ENCODE measurements at places on chromosomes 2 and 18.
A peak's percentile ranks its signal among the peaks of the same experiment; 100 is the strongest.

- peak; percentile 38 for DNase-seq
Observed at GRCh38 chr2:7427293-7428060, 510.3 kb downstream of the RNF144A start.

- no peak for DNase-seq
Observed at GRCh38 chr2:150165988-150166312, 321.5 kb downstream of the RND3 start.

GRCh38 chr2:236273126-236273525 is 8.9 kb upstream of the ASB18 start:
- no peak for DNase-seq

DNA sequence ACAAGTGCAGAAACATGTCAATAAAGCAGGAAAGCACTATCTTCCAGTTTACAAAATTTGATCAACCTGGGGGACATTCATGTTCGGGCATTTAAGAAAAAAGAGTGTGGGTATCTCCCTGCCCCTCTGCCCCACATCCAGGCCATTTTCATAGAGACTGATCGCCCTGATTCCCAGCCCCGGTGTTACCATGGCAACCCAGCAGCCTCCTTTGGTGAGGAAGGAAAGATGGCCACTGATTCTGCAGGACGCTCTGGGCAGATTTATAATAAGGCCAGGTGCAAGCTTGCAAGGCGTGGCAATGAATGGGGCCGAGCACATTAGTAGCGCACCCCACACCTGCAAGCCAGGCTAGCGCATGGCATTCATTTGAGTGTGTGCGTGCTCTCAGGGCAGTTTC is 36.7 kb upstream of the ARL4C start:
- no peak for DNase-seq

GRCh38 chr2:149877074-149877473 is 289.5 kb upstream of the MMADHC start:
- no peak for DNase-seq

DNA sequence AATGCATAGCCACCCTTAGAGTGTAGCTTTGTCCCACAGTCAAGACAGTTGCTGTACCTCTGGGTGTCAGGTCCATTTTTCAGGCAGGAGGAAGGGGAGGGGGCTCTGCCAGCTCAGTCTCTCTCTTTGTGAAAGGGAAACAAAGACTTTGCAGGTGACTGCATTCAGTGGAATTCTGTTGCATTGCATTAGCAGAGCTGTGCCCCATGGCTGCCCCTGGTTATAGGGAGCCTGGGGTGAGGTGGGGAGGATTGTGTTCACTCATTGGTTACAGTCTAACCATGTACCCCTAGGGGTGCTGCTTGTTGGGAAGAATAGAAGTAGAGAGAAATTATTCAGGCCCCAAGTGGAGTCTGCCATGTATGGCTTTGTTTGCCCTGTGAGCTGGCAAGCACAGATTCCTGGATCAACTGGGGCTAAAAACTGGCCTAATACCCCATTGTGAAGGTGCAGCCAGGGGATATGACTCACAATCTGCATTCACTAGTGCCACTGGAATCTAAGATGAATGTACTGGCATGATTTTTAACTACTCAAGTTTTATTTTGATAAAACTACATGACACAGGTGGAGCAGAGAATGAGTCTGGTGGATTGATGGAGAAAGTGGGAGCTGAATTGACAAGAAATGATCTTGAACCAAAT is 118.4 kb downstream of the SH3BP4 start:
- DNase-seq: no peak

DNA sequence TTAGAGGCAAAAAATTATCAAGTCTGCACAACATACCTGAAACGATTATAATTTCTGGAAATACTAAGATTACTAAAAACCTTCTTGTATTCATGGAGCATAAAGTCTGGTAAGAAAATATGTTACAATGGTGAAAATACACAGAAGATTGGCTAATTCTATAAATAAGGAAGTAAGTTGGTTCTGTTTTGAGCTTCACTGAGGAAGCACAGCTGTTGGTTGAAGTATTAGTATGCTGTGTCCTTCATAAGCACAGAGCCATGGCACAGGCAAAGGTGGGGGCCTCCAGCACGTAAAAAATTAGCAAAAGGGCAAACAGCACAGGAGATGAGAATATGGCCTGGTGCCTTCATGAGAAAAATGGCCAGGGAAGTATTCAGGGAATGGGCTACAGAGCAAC is 40.4 kb upstream of the ANKRD62 start:
- DNase-seq: no peak

GRCh38 chr18:78213361-78213994 is 766.1 kb upstream of the SALL3 start:
- no peak for DNase-seq

GRCh38 chr2:8514796-8515758 is 166.8 kb upstream of the ID2 start:
- no peak for DNase-seq

GRCh38 chr18:3402982-3403451 is 47.0 kb upstream of the TGIF1 start:
- no peak for DNase-seq

GRCh38 chr18:31685097-31686082 is 1.0 kb upstream of the B4GALT6 start:
- DNase-seq: peak; percentile 74

DNA sequence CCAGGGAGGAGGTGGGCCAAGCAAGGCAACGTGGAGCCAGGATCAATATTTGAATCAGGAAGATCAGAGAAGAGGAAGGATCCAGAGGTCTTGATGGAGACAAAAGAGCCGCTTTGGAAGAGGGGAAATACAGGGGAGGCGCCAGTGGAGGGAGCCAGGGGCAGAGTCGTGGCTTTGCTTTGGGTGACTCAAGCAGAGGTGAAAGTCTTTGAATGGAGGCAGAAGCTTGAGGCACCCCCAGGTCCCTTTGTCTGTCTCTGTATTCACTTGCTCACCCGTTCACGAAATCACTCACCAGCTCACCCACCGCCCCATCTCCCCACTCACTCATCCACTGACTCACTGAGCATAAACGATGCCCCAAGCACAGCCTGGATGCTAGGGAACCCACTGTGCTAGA is 134.1 kb downstream of the ACOXL start:
- no peak for DNase-seq

DNA sequence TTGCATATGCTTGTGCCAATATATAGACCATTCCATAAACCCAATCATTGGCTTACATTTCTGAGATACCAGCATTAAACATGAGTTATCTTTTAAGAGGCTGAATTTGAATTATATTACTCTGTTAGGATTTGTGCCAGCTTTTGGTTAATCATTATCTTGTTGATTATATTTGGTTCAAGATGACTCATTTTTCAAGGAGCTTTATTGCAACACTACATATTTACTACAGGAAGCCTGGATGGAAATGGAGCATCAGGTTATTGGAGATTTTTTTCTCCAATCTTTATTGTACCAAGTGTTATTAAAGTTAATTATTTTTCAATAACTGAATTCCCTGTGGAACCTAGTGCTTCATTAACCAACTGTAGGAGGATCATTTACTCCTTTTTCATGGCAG is 26.4 kb downstream of the EML4 start:
- DNase-seq: no peak

DNA sequence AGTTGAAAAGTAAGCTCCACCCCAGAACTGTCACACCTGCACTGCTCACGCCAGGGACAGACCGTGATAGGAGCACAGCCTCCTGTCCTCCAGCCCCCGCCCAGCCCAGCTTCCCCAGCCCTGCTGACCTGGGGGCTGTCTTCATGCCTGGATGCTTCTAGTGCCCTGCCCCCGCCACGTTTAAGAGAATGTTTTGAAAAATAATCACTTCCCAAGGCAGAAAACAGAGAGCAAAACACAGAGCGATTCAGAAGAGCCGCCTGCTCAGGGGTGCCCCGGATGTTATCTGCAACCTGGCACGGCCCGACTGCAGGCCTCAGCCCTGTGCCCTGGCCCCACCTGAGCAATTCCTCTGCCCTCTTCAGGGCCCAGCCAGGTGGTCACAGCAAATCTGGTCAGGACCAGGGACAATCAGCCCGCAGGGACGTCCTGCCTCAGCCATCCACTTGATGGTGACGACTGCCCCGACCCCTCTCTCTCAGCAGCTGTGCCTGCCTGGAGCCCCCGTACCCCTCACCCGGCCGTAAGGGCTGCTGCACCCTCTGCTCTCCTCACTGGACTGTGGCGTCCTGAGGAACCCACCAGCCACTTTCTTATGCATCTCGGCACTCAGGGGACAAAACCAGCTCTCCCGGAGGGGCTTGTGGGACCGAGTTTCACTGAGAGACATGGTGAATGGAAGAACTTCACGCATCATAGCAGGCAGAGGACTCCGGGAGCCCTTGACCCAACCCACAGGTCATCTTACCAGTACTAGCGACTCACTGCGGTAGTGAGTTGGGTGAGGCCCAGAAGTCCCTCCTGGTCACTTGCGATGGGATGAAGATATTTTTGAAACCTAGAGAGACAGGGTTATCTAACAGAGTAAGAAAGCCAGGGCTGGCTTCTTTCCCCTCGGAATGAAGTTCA is 30.2 kb downstream of the ADI1 start:
- DNase-seq: no peak

DNA sequence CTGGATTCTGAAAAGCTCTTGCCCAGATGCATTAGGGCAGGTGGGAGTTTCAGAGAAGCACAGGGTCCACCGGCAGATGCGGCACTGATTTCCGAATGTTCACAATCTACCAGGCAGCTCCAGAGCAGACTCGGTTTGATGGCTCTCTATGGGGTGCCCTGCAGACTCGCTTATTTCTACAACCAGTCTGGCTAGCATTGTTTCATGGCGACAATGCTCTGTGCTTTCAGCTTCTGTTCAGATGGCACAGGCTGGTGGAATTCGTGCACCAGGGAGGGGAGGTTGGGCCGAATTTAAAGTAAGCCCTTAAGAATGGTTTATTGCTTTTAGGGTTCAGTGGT is 9.9 kb downstream of the MYT1L start:
- no peak for DNase-seq

DNA sequence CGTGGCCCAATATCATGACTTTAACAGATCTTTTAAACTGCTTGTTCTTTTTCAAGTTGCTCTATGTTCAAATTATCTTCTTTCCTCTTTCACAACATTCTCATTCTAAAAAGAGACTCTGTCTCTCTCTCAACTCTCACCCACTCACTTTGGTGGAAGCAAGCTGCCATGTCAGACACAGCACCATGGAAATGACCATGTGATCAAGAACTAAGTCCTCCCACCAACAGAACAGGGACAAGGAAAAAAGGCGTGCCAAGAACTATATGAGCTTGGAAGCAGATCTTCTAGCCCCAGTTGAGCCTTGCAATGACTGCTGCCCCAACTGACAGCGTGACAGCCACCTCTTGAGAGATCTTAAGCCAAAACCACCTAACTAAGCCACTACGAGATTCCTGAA is 23.9 kb downstream of the BAZ2B start:
- DNase-seq: no peak

DNA sequence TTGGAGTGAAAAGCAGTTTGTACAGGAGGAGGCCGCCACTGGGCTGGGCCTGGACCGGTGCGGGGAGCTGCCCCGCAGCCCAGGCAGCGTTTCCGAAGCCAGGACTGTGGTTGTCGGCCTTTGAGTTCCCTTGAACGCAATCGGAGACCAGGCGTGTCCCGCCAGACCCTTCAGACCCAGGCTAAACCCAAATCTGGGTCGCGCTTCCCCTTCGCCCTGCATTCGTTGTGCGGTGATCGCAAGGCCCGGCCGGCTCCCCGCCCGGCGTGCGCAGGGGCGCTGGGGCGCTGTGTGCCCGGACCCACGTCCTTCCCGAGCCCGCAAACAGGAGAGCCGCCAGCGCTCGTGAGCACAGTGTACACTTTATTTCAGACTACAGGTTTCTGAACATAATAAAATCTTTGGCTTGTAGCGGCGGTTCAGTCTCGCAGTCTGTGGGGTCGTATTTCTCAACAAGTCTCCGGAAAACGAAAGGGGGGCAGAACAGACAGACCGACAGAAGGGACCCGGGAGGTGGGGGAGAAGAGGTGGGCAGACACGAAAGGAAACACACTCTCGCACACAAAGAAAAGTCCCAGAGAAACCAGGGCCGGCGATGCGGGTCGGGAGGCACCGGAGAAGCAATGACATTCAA is 5.5 kb downstream of the EN1 start:
- no peak for DNase-seq

DNA sequence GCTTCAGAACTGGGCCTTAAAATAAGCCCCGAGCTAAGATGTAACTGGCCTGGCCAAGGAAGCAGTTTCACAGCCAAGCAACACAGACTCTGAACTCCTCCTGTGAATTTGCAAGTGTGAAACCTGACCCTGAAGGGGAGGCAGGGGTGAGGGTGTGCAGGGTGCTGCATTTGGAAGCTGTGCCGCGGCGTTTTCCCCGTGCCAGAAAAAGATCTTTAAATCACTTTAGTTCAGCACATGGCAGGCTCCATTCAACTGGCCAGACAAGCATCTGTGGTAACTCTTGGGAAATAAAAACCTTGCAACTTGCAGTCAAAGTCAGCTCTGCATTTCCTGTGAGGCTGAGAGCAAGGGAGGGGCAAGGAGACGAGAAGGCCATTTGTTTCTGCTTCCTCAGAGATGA is 209.3 kb upstream of the SOX11 start:
- DNase-seq: no peak

DNA sequence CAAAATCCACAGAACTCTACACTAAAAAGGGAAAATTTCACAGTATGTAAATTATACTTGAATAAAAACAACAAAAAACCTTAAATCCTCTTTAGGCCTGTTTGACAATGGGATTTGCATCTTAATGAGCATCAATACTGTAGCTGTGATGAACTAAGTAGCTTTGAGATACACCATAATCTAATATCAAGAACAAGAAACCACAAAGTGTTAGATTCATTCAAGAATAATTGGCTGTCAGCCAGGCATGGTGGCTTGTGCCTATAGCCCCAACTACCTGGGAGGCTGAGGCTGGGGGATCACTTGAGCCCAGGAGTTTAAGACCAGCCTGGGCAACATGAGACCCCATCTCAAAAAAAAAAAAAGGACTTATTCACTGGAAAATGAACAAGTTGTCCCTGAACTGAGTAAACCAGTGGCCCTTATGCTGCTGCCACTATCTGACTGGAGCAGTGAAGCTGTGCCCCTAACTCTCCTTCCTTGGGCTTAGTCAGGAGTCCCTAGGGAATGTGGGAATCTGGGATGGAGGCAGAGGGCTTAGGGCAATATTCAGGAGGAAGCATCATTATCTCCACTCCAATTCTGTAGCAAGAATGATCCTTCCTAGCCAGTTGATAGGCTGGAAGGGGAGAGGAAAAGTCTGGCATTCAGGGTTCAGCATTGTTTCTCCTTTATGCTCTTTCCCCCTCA is 88.5 kb downstream of the PRKCE start:
- DNase-seq: no peak

- DNase-seq: no peak
Observed at GRCh38 chr18:44889111-44889510, 208.4 kb downstream of the SETBP1 start.

- DNase-seq: no peak
Observed at GRCh38 chr18:59718464-59719157, 21.4 kb upstream of the CCBE1 start.

- no peak for DNase-seq
Observed at GRCh38 chr2:101278925-101279324, 26.2 kb downstream of the CNOT11 start.

GRCh38 chr2:174692256-174692919 is 71.9 kb downstream of the CHRNA1 start:
- no peak for DNase-seq

DNA sequence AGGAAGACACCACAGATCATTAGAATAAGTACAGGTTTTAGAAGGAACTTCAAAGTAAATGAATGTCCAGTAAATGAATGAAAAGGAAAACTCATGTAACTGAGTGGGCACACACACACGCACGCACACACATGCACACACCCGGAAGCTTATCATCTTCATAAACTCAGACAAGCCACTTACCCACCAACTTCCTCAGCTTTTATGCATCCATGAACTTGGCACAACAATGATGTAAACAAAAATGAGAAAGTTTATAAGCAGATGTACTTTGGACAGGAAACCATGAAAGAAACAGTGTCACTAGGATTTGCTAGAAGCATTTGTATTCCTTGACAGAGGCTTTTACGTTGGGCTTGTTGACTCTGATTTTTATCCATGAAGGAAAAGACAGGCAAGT is 23.2 kb downstream of the RNF152 start:
- no peak for DNase-seq
